Motor neuron (in vitro differentiated cells): ENCODE measurements at places on chromosomes 12 and 14.

DNA sequence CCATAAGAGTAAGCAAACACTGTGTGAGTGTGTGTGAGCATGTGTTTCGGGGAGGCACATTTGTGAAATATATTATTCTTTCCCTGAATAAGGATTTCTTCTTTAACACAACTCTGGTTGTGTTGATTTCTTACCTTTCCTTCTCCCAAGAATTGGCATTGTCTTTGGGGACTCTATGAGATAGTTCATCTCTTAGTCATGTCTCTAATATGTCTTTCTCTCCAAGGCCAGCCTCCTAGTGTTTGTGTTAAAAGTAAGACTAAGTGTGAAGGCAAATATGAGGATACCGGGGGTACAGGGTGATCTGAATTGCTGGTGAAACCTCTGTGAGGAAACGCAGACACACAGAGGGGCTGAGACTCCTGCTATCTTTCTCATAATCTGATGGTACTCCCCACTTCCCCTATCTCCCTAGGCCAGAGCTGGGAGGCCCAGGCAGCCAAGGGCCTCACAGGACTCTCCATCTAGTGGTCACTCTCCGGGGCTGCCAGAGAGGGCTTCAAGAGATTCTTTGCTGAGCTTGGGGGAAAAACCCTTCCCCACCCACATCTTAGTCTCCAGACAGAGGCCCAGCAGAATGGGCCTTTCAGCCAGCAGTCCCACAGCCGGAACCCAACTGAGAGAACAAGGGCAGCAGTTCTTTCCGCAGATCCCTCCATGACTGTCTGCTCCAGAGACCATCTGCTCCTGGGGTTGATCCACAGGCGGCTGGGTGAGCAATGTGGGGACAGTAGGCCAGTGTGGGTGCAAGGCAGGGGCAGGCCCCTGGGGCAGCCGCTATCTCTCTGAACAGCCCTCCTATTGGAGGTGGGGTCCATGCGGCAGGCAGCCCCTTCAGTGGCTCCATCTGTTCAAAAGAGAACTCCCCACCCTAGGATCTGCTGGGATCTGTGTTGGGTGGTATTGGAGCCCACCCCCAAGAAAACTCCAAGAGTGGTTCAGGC, 5.8 kb upstream of the HOXC12 start:
- ATAC-seq, result no peak

- ATAC-seq, result peak; percentile 96
Measured at GRCh38 chr14:91409928-91410718, 7.5 kb downstream of the CCDC88C start.

- ATAC-seq, result peak; percentile 1
Measured at GRCh38 chr14:41606282-41606531, 469 bp upstream of the LRFN5 start.

DNA sequence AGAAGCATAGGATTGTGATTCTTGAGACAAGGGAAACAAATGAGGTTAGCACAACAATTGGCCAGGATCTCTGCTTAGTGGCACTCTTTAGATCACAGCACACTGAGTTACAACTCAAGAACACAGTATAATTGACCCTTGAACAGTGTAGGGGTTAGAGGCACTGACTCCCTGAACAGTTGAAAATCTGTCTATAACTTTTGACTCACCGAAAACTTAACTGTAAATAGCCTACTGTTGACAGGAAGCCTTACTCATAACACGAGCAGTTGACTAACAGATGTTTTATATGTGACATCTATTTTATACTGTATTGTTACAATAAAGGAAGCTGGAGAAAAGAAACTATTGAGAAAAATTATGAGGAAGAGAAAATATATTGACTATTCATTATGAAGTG, 296.1 kb downstream of the RERGL start:
- no peak for ATAC-seq

DNA sequence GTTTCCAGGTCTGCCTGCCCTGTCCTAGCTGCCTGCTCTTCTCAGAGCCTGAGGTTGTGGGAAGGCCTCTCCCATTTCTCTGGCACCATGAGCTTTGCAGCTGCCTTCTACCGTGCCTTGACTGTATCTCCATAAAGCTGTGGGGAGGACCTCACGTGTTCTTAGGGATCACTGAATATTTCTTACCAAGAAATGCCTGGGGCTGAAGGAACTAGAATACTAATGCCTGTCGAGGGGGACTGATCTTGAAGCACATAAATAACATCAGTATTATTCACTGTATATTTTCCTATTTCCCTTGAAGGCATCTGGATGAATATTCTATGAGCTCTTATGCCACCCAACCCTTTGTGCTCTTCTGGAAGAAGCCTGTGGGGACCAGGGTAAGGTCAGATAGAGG, 103.4 kb downstream of the APAF1 start:
- ATAC-seq, result no peak

DNA sequence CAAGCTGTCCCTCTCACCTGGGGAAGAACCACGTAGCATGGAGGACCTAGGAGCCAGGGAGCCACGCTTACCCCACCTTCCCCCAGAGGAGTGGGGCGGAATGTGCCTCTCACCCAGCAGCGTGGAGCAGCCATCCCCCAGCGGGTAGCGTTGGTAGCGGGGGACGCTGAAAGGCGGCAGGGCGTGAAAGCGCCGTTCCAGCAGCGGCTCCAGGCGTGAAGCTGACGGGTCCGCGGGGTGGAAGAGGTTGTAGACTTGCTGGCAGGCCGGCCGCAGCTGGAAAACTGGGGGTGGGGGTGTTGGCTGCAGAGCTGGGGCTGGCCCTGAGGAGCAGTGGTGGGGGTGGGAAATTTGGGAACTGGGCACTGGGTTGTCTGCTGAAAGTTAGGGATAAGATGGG, 11.9 kb downstream of the ARL6IP4 start:
- ATAC-seq, result no peak

GRCh38 chr12:54277823-54278276, 2.1 kb downstream of the CBX5 start:
- ATAC-seq, result no peak

GRCh38 chr12:107749083-107749482, 11.9 kb downstream of the PRDM4 start:
- no peak for ATAC-seq

GRCh38 chr14:87767567-87767901, 225.4 kb downstream of the GALC start:
- ATAC-seq, result no peak

DNA sequence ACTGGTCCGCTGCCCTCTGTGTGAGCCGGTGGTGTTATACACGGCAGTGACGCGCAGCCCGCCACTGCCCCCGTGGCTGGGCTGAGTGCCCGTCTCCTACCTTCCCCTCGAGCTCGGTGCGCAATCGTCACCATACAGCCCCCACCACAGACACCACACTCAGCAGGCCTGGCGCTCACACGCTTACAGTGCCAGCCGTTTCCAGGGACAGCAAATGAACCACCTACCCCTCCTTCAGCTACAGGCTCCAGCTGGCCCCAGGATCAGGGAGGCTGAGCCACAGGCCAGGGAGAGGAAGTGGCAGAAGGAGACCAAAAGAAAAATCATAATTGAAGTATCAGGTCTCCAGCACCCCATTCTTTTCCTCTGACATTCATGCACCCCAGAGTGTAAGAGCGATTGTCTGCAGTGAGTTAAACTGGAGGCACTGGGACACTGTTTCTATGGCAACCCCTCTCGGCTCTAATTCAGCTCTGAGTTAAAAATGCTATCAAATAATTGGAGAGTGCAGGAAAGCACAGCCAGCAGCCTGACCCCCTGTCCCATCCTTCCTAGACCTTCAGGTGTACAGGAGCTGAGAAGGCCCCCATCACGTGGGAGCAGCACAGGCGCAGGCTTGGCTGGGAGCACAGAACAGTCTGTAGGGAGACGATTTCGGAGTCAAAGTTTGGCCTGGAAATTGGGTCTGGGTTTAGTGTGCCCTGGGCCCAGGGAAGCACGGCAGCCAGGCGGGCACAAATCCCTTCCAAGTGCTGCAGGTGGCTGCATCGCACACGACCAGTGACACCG, 18.0 kb downstream of the LRTM2 start:
- no peak for ATAC-seq

DNA sequence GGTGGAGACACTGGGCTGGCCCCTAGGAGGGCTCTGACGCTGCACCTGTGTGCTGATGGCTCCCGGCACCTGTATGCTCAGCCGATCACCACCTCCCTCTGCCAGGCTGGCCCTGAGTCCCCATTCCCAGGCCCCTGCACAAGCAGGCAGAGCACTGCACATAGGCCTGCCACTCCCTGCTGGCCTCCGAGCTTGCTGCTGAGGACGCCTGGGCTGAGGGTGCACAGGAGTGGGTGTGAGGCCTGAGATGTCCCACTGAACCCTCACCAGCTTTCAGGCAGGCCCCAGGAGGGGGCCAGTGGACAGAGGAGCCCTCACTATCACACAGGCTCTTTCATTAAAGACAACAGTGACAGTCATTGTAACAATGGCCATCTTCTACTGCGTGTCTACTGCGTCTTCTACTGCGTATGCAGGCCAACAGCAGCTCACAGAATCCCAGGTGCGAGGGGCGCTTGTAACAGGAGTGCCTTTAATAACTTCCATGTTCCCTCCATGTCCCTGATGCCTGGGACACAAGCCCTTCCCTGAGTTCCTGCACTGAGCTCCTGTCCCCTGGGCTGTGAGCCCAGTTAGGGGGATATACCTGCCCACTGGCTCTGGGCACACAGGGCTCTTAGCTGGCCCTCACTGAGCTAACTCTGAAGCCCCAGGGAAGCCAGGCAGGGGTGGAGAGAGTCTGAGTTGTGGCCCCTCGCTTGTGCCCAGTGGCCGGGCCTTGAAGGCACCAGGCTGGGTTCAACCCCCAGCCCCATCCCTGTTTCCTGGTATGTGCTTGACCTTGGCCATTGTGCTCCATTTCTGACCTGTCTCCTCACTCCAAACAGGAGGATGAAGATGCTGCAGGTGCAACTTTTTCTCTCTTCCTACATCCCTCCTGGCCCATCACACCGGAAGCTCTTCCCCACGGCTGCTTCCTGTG, 71.3 kb downstream of the PRIMA1 start:
- no peak for ATAC-seq

DNA sequence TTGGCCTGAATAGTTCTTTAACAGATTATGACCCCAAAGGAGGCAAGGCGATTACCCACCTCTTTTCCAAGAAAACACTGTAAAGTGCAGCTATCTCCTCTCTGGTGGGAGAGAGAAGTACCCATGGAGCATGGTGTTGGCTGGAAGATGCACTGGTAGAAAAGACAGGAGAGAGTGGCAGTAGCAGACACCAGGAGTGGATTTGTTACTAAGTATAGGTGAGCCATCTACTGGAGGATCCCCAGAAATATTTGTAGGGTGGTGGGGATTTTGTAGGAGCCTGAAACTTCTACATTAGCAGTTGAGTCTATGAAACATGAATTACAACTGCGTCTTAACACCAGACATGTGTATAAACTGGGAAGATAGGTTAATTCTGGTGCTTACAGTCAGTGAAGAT, 148.0 kb downstream of the SLC38A4 start:
- ATAC-seq, result peak; percentile 24

DNA sequence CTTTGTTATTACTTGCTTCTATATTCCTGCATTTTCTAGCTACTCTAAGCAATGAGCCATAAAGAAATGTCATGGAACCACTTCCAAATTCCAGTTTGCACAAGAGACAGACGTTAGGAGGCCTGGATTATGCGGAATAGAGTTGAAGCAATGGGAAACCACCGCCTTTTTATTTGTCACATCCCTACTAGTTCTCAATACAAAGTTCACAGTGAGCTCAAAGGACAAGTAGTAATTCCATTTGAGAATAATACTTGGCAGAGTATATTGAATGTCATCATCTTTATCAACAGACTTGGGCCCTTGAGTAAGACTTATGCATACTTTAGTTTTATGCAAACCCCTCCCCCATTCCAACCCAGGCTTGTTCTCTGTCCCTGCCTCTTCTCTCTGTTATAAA, 3.7 kb upstream of the SLC15A5 start:
- ATAC-seq, result no peak

DNA sequence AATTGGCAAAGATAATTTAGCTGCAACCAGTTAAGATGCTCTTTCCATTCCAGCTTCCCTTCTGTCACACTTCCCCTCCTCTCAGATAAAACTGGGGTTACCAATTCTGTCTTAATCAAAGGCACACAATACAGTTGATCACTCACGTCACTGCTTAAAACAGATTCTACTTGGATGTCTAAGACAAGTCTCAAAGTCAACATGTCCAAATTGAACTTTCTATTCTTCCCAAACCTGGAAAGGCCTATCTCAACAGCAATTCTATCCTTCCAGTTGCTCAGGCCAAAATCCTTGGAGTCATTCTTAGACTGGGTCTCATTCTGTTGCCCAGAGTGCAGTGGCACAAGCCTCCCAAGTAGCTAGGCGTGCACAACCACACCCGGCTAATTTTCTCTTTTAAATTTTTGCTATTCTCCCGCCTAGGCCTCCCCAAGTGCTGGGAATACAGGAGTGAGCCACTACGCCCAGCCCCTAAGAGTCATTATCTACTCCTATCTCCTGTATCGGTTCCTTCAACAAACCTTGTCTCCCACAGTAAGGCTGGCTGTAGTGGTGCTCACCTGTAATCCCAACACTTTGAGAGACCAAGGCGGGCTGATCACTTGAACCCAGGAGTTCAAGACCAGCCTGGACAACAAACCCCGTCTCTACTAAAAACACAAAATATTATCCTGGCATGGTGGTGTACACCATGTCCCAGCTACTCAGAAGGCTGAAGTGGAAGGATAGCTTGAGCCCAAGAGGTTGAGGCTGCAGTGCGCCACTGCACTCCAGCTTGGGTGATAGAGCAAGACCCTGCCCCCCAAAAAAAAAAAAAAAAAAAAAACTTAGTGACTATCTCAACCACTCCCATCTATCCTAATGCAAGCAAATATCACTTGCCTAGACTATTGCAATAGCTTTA, 4.7 kb downstream of the RPS29 start:
- no peak for ATAC-seq

DNA sequence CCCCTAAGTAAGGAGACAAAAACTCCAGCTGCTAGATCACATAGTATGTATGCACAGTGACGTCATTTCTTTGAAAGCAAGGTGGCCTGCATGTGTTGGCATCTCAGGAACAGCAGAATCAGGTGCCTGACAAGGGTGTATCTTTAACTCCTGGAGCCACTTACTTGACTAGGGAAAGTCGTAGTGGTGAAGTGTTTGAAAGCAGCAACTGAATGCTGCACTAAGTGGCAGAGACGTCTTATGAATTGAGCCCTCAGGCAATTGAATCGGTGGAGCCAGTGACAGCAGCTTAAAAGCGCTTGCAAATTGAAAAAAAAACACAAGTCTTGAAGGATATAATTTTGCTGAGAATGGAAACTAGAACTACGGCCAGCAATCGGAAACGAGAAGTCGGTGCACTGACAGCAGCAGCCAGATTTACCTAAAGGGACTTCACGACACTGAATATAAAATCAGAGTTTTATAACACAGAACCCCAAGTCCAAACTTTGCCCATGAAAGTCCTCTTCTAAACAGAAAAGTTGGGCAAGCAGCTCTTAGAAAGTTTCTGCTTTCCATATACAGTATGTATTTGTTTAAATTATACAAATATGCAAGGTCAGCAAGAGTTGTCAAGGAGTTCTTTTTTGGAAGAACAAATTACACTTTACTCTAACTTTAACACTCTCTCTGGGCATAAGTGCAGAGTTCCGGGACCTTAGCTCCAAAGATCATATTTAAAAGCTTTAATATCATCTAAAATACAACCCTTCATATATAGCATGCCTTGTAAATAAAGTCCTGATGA, 1.1 kb downstream of the IGF1 start:
- no peak for ATAC-seq

- ATAC-seq, result no peak
Measured at GRCh38 chr14:93708800-93709199, 79.5 kb downstream of the PRIMA1 start.

GRCh38 chr14:103332143-103332919, 1.7 kb upstream of the EIF5 start:
- no peak for ATAC-seq
